ENCODE measurements at places on chromosomes 3 and 15.

DNA sequence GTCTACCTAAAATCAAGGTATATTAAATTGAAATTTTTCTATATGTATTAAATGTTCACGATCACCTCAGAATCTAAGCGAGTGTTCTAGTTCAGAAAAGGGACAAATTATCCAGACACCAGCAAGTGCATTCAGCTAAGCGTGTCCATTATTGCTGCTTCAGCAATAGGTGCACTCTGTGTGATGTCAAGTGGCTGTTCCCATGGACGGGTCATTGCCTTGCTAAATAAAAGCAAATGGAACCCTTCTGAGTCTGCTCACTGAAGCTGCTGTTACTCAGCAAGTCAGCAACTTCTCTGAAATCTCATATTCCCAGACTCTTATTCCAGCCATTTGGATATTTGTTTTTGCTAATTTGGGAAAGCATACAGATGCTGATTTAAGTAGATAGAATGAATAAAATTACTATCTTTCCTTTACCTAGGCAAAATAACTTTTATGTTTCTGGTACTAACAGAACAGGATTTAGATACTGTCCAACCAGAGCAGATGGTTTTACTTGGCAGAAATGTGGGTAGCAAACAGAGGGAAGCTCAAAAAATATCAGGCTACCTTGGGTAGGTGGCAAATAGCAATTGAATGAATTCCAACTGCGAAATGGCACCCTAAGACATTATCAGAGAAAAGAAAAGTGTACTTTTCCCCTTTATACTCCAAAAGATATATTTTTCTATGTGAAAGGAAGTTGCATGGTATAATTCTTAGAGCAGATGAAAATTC is 407.0 kb downstream of the GAP43 start:
- no peak for DNase-seq

DNA sequence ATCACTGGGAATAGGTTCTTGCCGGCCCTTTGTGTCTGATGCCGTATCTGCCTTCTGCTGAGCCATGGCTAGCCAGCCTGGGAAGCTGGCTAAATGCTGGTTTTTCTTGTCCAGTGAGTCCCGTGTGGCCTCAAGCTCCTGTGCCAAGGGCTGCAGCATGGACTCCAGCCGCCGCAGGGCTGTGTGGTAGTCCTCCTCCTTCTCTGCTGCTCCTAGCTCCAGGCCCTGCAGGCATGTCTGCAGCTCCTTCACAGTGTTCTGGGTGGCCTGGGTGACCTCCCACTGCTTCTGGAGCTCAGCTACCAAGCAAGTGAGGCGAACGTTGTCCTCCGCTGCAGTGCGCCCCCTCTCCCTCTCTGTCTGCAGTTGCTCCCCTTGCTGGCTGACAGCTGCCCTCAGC is 24.9 kb downstream of the CXCR6 start:
- DNase-seq, result no peak

DNA sequence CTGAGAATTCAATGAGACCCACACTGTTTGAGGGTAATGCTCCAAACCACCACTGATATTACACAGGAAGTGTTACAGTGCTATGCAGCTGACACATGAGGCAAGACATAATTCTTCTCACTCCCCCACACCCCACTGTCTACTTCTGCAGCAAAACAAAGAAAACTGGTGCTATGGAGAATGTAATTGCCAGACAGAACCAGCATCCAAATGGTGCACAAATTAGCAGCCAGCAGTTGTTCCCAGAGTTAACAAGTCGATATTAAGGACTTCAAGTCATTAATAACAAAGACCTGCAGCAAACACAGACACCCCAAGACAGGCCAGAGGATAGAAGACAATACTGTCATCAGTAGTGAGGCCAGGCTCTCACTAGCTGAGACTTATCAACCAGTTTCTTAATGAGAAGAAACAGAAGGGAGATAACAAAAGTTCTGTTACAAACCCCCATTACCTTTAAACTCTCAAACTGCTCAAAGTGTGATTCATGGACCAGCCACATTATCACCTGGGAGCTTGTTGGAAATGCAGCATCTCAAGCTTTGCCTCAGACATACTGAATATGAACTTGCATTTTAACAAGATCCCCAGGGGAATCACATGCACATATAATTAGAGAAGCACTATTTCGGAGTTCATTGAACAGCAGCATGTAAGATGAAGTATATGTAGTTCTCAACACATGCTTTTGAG is 58.7 kb upstream of the FNDC3B start:
- DNase-seq, result no peak

- DNase-seq, result no peak
Measured at GRCh38 chr3:188683032-188683521, 488.7 kb upstream of the TPRG1 start.

- no peak for DNase-seq
Measured at GRCh38 chr15:64928626-64929220, 17.0 kb downstream of the ANKDD1A start.

DNA sequence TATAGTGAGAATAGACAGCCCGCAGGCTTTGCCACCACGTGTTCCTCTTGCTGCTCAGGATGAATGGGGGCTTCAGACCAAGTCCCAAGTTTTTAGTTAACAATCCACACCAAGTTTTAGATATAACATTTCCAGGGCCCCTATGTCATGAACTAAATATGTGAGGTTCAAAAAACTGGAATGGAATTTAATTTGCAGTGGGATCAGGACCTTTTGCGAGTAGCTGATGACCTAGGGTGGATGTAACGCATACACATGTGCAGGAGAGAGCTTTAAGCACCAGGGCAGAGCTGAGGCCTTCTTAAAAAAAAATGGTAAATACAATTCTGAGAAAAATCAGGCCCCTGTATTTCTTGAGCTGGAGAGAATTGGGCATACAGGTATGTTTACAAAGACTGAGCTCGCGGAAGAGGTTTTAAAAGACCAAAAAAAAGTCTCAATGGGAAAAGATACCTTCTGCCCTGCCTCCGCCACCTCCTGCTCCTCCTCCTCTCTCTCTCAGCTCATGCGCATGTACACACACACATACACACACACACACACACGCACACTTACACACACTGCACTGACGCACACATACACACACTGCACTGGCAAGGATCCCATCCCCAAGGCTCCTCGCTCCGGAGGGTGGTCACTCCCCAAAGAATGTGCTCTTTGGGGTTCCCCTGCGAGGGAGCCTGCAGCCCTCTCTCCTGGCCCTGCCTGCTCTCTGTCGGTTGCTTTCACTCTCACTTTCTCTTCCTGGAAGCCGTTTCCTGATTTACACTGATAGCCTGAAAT is 48.2 kb upstream of the IGF1R start:
- DNase-seq, result no peak

DNA sequence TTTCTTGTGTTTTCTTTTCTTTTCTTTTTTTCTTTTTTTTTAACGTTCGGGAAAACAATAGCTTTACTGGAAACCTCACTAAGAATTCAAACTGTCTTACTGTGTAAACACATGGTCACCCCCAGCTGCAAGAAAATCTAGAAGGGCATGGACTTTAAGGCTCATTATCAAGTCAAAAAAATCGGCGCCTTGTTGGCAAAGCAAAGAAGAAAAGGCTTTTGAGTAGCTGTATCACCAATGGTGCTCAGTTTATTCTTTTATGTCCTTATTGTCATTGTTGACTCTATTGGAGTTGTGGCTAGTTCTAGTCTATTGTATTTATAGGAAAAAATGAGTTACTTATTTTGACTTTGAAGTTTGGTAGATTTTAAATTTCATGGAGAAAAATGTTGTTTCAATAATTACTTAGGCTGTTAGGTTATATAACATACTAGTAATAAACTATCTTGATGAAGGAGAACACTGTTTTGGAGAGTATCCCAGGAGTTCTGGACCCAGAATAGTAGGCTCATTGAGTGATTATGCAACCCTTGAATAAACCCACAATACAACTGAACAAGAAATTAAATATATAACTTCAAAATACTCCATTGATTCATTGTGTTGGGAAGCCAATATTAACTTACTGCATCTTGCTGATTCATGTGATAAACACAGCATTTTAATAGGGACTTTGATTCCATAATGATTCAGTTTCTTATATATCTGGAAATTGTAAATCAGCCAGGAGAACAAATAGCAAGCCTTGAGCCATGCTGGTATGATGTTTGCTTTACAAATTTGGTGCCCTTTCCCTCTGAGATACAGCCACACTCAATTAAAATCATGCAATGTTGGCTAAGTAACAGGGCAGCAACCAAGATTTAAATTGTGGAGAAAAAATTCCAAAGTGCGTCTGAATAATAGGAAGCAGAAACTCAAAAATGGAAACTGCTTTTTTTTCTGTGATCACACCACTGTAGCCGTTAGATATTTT is 27.8 kb upstream of the GOLIM4 start:
- no peak for DNase-seq

GRCh38 chr15:43190178-43190577 is 5.0 kb downstream of the CCNDBP1 start:
- DNase-seq, result no peak

- DNase-seq, result no peak
Measured at GRCh38 chr3:160564258-160564911, 986 bp downstream of the KPNA4 start.

GRCh38 chr3:72309661-72310418 is 524.9 kb upstream of the PROK2 start:
- DNase-seq, result peak; percentile 29

- no peak for DNase-seq
Measured at GRCh38 chr15:75622505-75622904, 3.0 kb downstream of the SNUPN start.

GRCh38 chr3:138326866-138327595 is 2.6 kb downstream of the NME9 start:
- no peak for DNase-seq

DNA sequence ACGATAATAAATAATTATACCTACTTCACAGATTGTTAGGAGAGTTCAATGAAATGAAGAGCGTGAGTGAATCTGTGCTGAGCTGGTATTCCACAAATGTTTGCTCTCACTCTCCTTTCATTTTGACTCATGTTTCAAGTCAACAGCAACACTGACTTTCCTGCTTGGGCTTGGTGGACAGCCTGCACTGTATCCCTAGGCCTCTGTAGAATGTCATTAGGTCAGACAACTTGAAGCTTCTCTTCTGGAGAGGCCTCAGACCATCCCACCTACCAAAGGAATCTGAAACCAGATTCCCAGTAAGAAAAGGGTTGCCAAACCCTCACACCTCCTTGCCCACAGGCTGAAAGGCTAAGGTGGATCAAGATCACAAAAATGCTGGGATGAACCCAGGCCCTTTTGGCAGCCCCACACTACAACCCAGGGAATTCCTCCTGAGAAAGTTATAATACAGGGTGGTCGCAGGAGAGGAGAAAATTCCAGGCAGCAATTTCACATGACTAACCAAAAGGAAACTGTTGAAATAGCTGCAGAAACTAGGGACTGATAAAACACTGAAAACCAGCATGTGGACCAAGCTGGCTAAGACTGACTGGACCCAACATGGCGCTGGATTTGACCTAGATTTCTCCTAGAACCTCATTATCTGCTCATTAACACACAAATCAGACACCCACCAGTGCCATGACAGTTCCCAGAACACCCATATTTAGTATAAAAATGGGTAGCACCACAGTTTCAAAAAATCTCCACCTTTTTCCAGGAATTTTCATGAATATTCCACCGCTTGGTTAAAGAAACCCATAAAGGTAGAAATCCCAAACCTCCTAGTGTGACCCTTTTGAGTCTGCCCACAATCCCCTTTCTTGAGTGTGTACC is 57.0 kb upstream of the ZNF148 start:
- no peak for DNase-seq

DNA sequence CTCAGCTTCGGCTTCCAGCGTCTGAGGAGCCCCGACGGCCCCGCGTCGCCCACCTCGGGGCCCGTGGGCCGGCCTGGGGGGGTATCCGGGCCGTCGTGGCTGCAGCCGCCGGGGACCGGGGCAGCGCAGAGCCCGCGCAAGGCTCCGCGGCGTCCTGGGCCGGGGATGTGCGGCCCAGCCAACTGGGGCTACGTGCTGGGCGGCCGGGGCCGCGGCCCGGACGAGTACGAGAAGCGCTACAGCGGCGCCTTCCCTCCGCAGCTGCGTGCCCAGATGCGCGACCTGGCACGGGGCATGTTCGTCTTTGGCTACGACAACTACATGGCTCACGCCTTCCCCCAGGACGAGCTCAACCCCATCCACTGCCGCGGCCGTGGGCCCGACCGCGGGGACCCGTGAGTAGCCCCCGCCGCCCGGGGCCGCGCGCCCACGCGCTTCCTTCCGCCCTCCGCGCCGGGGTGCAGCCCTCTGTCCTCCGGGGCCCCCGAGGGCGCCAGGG is 462 bp downstream of the EDEM1 start:
- no peak for DNase-seq

DNA sequence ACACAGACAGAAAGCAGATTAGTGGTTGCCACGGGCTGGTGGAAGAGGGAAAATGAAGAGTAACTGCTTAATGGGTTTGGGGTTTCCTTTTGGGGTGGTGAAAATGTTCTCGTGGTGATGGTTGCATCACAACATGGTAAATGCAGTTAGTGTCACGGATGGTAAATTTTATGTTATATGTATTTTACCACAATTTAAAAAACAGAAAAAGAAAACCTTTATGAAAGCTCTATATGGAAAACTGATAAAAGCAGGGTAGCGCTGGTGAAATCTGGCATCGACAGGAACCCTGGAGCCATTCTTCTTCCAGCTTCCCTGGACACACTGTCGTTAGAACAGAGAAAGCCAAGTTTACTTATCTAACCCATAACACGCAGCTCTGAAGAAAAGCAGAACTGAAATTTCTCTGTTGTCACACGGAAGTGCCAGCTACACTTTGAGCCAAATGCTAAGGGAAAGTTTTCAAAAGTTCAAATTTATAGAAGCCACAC is 287.7 kb upstream of the NR2F2 start:
- DNase-seq, result no peak

GRCh38 chr3:39808467-39809180 is 785 bp upstream of the MYRIP start:
- peak; percentile 56 for DNase-seq

DNA sequence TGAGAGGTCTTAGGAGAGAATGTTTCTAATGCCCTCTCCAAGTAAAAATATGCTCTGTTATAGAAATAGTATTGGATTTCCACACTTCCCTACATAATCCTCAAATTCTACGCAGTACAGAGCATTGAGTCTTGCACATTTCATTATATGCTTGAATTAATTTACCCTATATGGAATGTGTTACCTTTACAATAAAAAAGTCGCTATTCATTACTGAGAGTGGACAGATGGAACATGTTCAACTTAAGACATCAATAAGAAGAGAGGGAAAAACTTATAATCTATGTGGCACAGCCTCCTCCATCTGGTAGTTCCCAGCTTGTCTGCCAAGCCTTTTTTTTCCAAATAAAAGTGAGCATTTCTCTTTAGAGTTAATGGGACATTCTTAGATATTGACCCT is 417.9 kb downstream of the MECOM start:
- peak; percentile 74 for DNase-seq

GRCh38 chr3:100413613-100414012 is 12.3 kb downstream of the LNP1 start:
- DNase-seq, result no peak

All from NCI-H524 (cell line).